ENCODE measurements at places on chromosomes 11 and 22.

DNA sequence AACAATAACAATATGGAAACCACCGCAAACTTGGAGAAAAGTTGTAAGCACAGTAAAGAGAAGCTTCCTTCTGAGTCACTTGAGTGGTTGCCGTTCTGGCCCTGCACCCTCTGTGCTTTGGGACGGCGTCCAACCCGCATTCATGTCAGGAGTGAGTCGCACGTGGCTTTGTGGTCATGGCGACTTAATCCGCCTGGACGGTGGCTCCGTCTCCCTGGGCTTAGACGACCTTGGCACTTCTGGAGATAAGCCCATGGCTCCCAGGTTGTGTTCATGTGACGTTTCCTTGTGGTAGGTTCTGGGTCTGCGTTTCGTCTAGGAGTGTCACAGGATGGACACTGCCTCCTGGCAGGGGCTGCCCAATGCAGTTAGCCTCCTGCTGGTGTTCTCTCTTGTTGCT, 40.5 kb downstream of the TPCN2 start:
- DNase-seq, result no peak

GRCh38 chr22:33894036-33894435, 26.2 kb downstream of the LARGE1 start:
- DNase-seq, result no peak

DNA sequence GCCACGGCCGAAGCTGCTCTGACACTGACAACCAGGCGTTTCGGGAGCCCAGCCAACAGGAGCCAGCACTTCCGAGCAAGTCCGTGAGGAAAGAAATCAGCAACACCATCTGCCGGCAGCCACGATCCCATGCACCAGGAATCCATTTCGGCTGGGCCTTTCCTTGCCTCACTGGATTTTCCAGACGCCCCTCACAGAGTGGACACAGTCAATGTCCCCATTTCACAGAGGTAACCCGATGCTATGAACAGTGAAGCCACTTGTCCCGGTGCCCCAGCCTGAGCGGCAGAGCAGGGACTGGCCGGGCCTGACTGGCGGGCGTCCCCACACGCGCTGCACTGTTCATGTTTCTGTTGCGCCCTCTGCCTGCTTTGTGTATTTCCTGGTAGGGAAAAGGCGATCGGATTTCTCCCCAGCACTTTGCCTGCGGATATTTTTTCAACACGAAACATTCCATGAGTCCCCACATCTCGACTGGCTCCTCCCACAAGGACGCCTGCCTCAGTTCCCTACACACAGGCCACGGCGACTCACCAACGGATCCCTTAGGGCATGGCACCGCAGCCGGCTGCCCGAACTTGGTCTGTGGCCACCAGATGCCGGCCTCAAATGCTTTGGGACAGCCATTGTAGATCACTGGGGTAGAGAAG, 55.3 kb downstream of the TRMU start:
- DNase-seq, result peak; percentile 0

GRCh38 chr11:45021692-45022141, 71.0 kb upstream of the TP53I11 start:
- no peak for DNase-seq

- DNase-seq, result no peak
Observed at GRCh38 chr11:35127619-35128018, 11.4 kb upstream of the CD44 start.

DNA sequence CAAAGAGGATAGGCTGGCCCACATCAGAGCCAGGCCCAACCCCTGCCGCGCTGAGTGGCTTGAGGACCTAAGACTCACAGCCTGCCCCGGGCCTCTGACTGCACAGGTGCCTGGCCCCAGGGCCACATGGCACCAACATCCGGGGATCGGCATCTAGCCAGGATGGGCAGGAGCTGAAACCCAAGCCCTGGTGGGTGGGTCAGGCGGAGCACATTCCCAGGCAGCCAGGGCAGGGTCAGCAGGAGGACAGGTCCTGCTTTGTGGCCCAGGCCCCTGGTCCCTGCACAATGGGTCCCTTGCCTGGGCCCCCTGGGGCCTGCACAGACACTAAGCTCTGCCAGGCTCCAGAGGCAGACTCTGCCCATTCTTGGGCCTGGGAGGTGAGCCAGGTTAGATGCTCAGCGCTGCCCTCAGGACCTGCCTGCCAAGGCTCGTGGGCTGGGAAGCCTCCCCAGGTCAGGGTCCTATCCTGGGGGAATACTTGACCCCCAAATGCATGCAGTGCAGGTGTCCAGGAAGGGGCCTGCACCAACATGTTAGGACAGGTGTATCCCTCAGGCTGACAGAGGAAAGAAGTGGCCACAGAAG, 33.5 kb downstream of the ARVCF start:
- DNase-seq, result no peak

GRCh38 chr11:61917334-61918109, at the start of gene RAB3IL1:
Gene RAB3IL1 (minus strand): TSS chr11:61917566. CDS start chr11:61917367, 199 bp downstream.
- DNase-seq, result no peak

GRCh38 chr11:128965485-128965884, 22.8 kb upstream of the TP53AIP1 start:
- no peak for DNase-seq

- no peak for DNase-seq
Observed at GRCh38 chr11:71367756-71368155, 80.4 kb downstream of the DHCR7 start.

- DNase-seq, result no peak
Observed at GRCh38 chr11:102832612-102833011, 10.8 kb downstream of the MMP3 start.

DNA sequence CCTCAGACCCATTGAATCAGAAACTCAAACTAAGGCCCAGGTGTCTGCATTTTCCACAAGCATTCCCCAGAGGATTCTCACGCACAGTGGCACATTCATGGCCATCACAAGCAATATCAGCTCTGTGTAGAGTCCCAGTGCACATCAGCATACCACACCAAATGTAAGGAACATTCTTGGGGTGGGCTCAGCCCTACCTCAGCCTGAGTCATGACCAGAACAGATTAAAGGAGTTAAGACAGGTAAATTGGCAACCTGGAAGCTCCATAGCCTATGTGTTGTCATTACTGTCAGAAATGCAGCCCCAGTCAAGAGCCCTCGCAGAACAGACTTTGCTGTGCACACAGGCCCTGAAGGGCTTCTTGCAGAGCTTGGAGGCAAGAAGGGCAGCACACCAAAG, 53.1 kb downstream of the OPCML start:
- no peak for DNase-seq

DNA sequence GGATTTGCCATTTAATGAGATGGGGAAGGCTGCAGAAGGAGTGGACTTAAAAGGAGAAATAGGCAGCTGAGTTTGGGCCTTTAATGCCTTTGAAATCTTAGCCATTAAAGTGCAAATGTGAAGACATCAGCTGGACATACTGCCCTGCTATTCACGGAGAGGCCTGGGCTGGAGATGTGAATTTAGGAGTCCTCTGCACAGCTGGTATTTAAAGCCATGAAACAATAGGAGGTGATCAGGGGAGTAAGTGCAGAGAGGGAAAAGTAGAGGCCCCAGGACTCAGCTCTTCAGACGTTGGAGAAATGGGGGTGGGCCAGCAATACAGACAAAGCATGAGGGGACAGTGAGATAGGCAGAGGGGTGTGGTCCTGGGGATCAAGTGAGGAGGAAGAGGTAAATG, 16.6 kb downstream of the SLC3A2 start:
- no peak for DNase-seq

- DNase-seq, result no peak
Observed at GRCh38 chr11:34599406-34599945, 21.4 kb upstream of the EHF start.

Measured in NCI-H774 (cell line).